ENCODE measurements at places on chromosomes 13 and 19.

DNA sequence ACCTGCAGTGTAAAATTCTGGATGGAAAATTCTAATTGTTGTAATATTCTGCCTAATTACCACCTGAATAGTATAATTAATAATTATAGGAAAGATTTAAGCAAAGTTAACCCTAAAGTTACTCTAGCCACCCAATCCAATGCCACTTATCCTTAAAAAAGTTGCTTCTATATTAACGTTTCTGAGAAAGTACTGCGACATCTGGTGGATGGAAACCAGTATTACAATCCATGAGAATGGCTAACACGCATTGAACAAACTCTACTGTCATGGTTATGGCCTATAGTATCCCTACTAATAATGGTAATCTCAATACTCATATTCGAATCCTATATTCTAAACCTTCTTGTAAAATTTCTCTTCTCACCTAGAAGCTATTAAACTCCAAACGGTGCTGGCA, 1551.8 kb downstream of the SLITRK1 start:
- DNase-seq: no peak

DNA sequence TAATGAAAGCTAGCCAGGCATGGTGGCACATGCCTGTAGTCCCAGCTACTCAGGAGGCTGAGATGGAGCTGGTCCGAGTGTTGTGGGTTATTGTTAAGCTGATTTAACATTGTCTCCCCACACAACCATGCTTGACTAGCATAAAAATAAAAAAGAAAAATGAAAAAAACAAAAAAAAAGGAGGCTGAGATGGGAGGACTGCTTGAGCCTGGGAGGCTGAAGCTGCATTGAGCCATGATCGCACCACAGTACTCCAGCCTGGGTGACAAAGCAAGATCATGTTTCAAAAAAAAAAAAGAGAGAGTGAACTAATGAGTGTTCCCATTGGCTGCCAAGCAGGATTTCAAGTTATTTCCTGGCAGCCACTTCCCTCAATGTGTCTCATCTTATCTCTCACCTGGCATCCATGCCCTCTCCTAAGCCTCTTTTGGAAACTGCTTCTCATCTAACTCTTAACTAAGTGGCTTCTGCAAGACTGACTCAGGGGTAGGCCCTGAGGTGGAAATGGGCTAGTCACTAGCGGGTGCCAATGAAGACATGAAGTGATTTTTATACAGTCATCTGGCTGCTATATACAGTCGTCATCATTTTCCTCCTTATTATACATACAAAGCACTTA, 4.9 kb downstream of the THAP8 start:
- DNase-seq: no peak

- no peak for DNase-seq
These were observed 3.1 kb downstream of the CCER2 start for GRCh38 chr19:38908911-38909310.

DNA sequence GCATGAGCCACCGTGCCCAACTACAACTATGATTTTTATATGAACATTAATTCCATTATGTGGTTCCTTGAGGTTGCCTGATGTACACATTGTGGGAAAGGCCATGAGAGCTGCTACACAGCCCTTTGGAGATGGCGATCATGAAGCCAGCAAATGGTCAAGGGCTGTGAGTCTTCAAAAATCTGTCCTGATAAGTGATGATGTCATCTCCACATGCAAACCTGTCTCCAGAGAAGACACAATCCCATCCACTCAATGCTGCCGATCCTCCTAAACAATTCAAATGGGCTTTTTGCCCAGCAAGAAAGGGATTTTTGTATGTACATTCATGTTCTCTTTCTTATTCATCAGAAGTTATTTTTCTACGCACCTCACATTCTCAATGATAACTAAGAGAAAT, 17.6 kb downstream of the SIGLEC7 start:
- no peak for DNase-seq

GRCh38 chr13:34421858-34422475, 520.1 kb upstream of the NBEA start:
- no peak for DNase-seq

DNA sequence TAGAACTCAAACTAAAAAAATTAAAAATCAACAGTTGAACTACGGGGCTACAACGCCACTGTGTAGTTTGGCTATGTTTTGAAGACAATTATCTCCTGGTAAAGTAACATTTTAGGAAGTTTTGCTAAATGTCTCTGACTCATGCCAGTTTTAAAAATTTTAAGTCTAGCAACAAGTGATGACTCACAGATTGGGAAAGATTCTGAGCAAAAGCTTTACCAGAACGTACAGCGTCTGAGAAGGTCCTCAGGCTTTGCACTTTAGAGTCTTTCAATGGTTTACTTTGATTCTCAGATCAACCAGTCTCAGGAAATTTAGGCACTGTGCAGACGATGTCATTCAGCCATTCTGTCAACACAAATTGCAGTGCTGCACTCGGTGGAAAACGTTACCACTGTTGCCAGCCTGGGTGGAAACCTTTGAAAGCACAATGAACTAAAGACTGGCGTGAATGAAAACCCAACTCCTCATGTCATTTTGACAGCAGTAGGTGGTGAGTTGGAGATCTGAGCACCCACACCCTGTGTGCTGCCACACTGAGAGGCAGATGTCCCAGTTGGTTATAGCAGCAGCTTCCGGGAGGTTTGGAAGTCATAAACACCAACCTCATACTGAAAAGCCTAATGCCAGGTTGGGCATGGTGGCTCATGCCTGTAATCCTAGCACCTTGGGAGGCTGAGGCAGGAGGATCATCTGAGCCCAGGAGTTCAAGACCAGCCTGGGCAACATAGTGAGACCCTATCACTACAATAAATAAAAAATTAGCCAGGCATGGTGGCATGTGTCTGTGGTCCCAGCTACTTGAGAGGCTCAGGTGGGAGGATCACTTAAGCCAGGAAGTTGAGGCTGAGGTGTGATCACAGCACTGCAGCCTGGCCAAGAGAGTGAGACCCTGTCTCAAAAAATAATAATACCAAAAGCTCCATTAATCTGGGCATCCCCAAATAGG, 6.3 kb upstream of the WTIP start:
- DNase-seq: peak; percentile 68

DNA sequence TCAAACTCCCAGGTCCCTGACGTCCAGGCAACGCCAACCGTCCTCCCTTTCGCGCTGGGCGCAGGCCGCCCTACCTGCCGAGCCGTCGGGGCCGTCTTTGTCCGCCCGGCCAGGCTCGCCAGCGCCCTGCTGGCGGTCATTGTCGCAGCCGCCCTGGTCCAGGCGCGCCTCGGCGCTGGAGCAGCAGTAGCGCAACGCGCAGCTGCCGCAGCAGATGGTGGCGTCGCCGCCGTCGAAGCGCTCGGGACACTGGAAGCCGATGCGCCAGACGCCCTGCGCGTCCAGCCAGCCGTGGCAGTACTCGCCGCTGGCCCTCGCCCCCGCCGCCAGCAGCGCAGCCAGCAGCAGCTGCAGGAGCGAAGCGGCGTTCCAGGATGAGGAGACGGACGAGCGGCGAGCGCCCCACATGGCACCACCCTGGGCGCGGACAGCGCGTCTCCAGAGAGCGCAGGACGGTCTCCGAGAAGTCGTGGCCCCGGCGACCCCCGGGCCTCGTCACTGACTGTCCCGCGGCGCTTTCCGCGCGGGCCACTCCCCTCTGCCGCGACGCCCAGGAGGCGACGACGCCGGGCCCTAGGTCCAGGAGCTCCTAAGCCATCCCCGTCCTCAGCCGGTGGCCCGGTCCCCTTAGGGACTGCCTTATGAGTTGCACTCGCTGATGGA, 1.1 kb downstream of the SHISA2 start:
- DNase-seq: no peak

- DNase-seq: no peak
These were observed 531.8 kb downstream of the EFNB2 start for GRCh38 chr13:106003651-106004050.

DNA sequence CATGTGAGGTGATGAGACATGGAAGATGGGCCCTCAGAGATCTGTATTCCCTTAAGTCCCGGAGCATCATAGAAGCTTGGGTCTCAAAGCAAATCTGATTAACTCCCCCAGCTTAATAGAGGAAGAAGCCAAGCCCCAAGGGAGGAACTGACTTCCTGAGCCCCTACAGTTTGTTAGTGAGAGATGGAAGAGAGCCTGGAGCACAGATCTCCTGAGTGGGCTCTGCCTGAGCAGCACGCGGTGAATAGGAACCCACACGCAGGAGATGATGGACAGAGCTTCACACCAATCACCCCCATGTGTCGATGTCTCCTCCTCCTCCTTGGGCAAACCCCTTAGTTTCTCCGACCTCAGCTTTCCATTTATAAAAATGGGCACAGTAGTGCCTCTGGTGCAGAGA, 50.1 kb upstream of the ATP12A start:
- no peak for DNase-seq

GRCh38 chr13:26503826-26504594, 53.5 kb upstream of the WASF3 start:
- no peak for DNase-seq

- no peak for DNase-seq
These were observed at the start of gene ICAM4 for GRCh38 chr19:10286803-10287737. ICAM4 (plus strand) TSS chr19:10286955; CDS start chr19:10287013, 58 bp downstream.

- DNase-seq: no peak
These were observed 204.3 kb upstream of the IPO5 start for GRCh38 chr13:97749174-97749573.

- DNase-seq: no peak
These were observed 949 bp upstream of the ZNF260 start for GRCh38 chr19:36528921-36529518.

- no peak for DNase-seq
These were observed 641 bp upstream of the SOX21 start for GRCh38 chr13:94712812-94713560.

DNA sequence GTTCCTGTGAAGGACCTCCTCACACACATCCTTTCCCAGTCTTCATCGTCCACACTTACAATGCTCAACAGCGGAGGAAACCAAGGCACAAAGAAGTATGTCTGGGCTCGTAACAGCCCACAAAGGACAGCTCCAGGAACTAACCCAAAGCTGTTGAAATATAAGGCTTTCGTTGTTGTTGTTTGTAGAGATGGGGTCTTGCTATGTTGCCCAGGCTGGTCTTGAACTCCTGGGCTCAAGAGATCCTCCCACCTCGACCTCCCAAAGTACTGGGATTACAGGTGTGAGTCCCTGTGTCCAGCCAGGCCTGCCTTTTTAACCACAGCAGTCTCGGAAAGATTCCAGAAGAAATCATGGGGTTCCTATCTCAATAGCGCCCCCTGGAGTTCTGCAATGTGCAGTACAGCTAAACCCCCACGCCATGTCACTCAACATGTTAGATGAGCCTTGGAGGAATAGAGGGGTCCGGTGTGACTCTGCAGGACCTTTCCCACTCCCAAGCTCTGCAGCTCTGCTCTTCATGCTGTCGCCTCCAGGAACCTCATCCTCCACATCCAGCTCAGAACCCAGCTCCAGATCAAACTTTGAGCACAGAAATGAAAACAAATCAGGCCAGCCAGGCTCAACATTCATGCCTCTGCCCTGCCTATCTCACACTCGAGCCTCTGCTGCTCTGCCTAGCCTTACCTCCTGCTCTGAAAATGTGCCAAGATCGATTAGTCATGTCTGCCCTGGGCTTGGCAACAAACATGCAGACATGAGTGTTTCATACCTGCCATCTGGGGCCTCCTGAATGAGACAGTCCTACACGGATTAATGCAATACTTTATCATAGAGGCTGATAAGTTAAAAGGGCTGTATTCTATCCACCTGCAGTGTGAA, 7.5 kb downstream of the PLA2G4C start:
- no peak for DNase-seq

DNA sequence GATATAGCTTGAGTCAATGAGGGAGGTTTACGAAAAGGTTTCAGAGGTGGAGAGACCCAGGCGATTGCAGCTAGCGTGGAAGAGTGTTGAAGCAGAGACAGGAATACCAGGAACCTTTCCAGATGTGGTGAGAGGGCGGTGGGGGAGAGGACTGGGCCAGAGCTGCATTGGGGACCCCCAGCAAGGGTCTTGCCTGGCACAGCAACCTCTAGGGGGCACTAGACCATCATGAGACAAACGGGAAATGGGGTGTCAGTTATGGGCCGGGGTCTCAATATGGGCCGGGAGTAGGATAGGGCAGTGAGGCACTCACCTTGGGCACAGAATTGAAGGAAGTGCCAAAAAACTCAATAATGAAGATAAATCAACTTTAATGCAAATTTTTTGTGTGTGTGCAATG, 2.1 kb upstream of the LRP3 start:
- no peak for DNase-seq

GRCh38 chr13:99237981-99238662, 20.1 kb downstream of the GPR18 start:
- DNase-seq: no peak

DNA sequence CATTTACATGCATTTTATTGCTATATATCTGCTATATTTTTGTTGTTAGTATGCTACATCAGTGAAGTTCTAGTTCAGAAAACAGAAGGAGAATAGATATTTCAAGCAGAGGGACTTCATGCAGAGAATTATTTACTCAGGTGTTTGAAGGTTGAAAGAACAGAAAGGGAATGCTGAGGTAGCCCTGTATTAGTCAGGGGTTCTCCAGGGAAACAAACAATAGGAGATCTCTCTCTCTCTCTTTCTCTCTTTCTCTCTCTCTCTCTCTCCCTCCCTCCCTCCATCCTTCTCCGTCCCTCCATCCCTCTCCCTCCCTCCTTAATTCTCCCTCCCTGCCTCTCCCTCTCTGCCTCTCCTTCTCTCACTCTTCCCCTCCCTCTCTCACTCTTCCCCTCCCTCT, 114.3 kb upstream of the TDRD3 start:
- DNase-seq: no peak

DNA sequence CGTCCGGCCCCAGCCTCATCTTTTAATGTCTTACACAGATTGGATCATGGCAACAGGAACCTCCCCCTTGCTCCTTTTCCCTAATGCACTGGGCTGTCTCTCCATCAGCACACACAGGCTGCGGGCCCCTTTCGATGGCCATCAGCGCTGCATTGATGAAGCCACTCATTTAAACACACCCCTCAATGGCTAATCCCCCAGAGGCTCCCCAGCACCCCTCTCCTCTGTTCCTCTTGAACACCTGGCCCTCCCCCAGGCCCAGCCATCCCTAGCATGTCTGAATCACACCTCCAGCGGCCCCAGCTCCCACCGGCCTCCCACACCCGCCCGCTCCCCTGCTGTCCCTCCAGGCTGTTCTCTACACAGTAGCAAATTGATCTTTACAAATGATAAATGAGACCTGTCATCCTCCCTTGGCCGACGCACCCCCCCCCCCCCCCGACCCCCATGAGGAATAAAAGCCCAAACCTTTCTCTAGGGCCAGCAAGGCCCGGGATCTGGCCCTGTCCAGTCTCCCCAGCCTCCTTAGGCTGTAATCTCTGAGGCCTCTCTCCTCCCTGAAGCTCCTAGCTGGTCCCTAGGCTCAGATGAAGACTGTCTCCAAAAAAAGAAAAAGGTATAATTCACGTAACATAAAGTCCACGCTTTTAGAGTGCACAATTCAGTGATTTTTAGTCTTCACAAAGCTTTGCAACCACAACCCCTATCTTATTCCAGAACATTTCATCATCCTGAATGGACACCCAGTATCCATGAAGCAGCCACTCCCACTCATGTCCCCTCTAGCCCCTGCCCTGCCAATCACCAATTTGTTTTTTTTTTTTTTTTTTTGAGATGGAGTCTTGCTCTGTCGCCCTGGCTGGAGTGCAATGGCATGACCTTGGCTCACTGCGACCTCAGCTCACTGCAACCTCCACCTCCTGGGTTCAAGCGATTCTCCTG, 7.4 kb downstream of the RPL28 start:
- DNase-seq: no peak

- DNase-seq: no peak
These were observed 4.3 kb downstream of the LGALS14 start for GRCh38 chr19:39708594-39708993.

All from SIG-M5 (cell line).